ENCODE measurements at places on chromosomes 12 and 14. TPM values are rescaled to one million over a fixed set of nuclear protein-coding genes. Genes with fewer than 3 reads are reported as not detected.

The CD27 gene
- total RNA-seq, result not detected

The CISTR gene
- not detected for total RNA-seq

The LRRC10 gene
- not detected for total RNA-seq

The DTX3 gene
- 90.0 TPM for total RNA-seq

DNA sequence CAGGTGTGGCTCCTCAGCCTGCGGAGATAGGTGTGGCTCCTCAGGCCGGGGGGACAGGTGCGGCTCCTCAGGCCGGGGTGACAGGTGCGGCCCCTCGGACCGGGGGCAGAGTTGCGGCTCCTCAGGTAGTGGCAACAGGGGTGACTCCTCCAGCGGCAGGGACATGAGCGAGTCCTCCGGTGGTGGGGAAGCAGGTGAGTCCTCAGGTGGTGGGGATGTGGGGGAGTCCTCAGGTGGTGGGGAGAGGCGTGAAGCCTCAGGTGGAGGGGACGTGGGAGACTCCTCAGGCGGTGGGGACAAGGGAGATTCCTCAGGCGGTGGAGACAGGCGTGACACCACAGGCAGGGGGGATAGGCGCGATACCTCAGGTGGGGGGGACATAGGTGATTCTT is 9.2 kb downstream of the KMT2D start:
- no peaks in the 10 kb centered on the region for H3K27me3 ChIP-seq
- no peak overlapping the region for H3K27ac ChIP-seq
- DNase-seq, result no peak
- H3K4me1 ChIP-seq, result peaks cover 8% of the 10 kb centered on the region
- peaks cover 47% of the 10 kb centered on the region for H3K36me3 ChIP-seq

DNA sequence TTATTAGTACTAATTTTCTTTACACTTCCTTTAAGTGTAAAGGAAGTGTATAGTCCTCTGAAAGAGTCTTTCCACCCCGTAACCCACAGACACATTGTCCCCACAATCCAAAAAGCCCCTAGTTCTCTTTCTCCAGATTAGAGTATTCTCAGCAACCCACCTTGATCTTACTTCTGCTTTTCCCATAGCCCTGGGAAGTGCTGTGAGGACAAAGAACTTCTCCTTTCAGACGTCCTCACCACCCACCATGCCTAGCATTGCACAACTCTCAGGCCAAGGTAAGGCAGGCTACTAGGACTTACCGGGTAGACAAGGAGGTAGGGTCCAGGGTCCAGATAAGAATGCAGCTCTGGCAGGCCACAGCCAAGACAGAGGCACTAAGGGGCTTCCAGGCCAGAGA is 7.4 kb downstream of the AAAS start:
- no peak for DNase-seq
- H3K27ac ChIP-seq, result no peak overlapping the region
- peaks cover 34% of the 10 kb centered on the region for H3K36me3 ChIP-seq

The AICDA gene
- not detected for total RNA-seq

The LGMN gene
- 52.2 TPM for total RNA-seq

The ADCY4 gene
- 3.4 TPM for total RNA-seq

DNA sequence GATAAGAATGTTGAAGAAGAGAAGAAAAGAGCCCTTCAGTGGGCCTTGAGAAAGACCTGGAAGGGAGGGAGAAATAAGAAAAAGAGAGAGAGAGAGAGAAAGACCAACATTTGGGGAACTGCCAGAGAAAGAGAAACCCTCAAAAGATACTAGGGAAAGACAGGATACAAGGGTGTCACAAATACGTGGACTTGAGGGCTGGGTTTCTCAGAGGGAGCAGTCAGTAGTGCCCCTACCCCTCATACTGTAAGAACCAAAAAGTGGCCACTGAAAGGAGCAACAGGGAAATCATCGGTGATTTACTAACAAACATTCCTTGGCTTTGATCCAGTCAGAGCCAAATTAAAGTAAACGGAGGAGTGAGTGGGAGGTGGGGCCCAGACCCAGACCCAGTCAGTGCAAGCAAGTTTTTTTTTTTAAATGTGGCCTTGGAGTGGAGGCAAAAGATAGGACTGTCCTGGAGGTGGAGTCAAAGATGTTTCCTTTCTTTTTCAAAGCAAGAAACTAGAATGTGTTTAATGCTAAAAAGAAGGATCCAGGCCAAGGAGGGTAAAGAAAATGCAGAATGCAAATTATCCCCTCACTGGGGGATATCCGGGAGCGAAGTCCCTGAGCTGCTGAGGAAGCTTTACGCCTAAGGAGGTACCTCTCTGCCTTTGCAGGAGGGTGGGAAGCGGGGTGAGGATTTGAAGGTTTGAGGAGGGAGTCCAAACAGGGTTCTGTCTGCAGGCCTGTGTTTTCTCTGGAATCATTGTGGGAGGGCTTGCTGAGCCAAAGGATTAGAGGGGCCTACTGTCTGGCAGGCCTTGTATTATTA is 143.5 kb upstream of the AMIGO2 start:
- H3K4me1 ChIP-seq, result peaks cover 24% of the 10 kb centered on the region
- H3K27ac ChIP-seq, result peak overlapping the region; percentile 94
- peak overlapping the region; percentile 37 for H3K4me3 ChIP-seq
- H3K36me3 ChIP-seq, result no peaks in the 10 kb centered on the region
- DNase-seq, result no peak
- H3K27me3 ChIP-seq, result no peaks in the 10 kb centered on the region

GRCh38 chr12:50066402-50066801 is 9.0 kb downstream of the ASIC1 start:
- H3K4me1 ChIP-seq, result peaks cover 7% of the 10 kb centered on the region
- no peak overlapping the region for H3K27ac ChIP-seq
- DNase-seq, result no peak
- H3K4me3 ChIP-seq, result no peak overlapping the region

DNA sequence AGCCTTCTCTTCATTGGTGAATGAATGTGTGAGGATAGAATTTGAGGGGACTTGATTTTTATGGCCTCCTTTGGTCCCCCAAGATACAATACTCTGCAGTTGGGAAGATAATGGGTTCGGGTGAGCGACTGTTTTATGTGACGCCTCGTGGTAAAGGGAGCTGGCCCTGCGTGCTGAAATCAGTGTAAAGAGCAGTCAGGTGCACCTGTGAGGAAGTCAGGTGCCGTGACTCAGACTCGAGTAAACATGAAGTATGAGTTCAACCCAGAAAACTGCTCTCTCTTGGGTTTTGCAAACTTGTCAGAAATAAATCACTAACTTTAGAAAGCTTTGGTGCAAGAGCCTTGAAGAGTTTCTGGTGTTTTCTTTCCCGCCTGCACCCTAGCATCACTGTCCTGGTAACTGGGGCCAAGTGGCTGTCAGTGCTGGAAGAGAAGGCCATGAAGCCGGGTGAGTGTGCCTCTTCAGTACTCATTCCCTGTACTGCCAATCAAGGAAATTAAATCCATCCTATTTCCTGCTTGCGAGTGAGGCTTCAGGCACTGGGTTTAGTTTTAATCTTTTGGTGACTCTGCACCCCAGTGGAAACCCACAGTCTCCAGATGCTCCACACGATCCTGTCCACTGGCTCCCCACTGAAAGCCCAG is 59.2 kb downstream of the AACS start:
- no peak overlapping the region for H3K4me3 ChIP-seq
- H3K36me3 ChIP-seq, result peaks cover 53% of the 10 kb centered on the region
- H3K27me3 ChIP-seq, result no peaks in the 10 kb centered on the region
- no peak for DNase-seq

Data from mesothelial cell of epicardium (in vitro differentiated cells).